ENCODE measurements at places on chromosomes 7 and 10. TPM values are rescaled to one million over a fixed set of nuclear protein-coding genes. Genes with fewer than 3 reads are reported as not detected.

GLUD1 gene
- 236 TPM for total RNA-seq

H2AZ2 gene
- 98.4 TPM for total RNA-seq

MRLN gene
- total RNA-seq: not detected

TAS2R3 gene
- total RNA-seq: 1.2 TPM

NKX1-2 gene
- not detected for total RNA-seq

TFR2 gene
- 1.1 TPM for total RNA-seq

PDE1C gene
- total RNA-seq: 63.1 TPM

SUN3 gene
- total RNA-seq: not detected

LIPJ gene
- not detected for total RNA-seq

TMEM243 gene
- 44.5 TPM for total RNA-seq

CTBP2 gene
- 95.4 TPM for total RNA-seq

SPOCK2 gene
- total RNA-seq: 0.16 TPM
